Caco-2 (cell line): ENCODE measurements at places on chromosomes 5 and 9. TPM values are rescaled to one million over a fixed set of nuclear protein-coding genes. Genes with fewer than 3 reads are reported as not detected.

GRCh38 chr9:89427621-89428221, 70.2 kb downstream of the SEMA4D start:
- no peak for DNase-seq

- no peak for DNase-seq
Observed at GRCh38 chr5:68274847-68275651, 59.5 kb downstream of the PIK3R1 start.

DNA sequence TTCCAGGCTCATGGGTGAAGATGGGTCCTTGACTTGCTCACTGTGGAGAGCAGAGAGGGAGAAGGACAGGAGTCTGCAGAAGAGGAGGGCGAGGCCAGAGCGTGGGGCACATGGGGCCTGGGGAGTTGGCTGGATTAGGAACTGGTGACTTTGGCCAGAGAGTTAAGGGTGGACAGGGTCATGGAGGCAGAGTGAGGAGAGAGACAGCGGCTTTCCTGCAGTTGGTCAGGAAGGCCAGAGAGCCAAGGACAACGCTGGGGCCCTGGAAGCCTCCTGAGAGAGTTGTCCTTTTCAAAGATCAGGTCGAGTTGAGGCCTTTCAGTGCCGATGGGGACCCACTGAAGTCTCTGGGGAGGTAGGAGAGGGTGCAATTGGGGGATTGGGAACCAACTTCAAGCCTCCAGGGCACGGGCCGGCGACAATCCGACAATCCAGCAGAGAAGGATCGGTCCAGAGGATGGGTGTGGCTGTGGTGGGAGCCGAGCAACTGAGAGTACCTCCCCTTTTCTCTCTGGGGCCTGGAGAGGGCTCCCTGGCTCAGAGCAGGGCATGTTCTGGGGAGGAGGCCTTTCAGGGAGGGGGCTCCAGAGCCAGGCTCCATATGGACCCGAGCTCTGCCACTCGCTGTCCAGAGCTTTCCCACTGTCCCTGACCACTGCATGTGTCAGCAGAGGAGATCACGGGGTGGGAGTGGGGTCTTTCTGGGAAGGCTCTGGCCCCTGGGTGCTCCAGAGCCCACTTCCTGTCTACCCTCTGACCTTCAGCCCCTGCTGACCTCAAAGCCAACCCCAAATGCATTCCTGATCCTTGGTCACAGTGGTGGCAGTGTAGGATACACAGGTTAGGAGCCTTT, 7.5 kb upstream of the PHYHD1 start:
- DNase-seq = no peak

DNA sequence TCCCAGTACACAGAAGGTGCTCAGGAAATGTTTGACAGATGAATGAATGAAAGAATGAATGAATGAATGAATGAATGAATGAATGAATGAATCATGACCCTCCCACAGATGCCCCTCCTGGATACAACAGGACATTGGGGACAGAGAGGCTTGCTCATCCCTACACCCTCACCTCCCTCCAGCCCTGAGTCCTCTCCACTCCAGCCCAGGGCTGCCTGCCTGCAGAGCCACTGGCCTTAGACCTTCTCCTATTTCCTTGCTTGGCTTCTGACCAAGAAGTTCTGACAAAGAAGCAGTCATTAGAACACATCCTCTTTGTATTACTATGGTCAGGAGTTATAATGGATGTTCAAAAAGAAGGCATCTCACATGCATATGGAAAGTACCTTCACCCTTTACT, 240.7 kb upstream of the DAPK1 start:
- DNase-seq = no peak

GRCh38 chr9:84481231-84481630, 140.7 kb upstream of the SLC28A3 start:
- DNase-seq = no peak

Gene ADRA1B
- not detected in 2 replicates for total RNA-seq

GRCh38 chr5:75659791-75660450, 48.7 kb downstream of the ANKDD1B start:
- DNase-seq = no peak

DNA sequence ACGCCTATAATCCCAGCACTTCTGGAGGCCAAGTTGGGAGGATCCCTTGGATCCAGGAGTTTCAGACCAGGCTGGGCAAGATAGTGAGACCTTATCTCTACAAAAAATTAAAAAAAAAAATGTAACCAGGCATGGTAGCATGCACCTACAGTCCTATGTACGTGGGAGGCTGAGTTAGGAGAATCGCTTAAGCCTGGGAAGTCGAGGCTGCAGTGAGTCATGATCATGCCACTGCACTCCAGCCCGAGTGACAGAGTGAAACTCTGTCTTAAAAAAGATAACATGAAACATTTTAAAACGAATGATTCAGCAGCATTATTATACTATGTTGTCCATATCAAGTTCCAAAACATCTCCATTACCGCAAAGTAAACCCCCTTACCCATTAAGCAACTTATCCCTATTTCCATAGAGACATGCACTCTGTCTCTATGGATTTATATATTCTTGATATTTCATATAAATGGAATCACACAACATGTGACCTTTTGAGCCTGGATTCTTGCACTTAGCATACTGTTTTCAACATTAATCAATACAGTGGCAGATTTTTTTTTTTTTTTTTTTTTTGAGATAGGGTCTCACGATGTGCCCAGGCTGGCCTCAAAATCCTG, 56.9 kb upstream of the MTMR12 start:
- no peak for DNase-seq

DNA sequence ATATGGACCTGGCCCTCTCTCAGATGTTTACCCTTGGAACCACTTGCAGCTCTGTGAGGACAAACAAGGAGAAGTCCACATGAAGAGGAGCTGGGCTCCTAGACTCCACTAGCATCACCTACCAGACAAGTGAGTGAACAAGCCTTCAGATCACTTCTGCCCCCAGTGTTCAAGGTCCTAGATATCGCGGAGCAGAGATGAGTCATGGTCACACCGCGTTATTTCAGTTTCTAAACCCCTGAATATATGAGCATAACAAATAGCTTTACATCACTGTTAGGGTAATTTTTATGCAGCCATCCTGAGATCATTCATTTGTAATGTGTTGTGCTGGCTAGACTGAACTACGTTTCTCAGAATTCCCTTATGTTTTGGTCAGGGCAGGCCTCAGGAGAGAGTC, 77.0 kb upstream of the DAP start:
- DNase-seq = no peak

GRCh38 chr5:77486344-77486962, 5.7 kb downstream of the WDR41 start:
- no peak for DNase-seq

DNA sequence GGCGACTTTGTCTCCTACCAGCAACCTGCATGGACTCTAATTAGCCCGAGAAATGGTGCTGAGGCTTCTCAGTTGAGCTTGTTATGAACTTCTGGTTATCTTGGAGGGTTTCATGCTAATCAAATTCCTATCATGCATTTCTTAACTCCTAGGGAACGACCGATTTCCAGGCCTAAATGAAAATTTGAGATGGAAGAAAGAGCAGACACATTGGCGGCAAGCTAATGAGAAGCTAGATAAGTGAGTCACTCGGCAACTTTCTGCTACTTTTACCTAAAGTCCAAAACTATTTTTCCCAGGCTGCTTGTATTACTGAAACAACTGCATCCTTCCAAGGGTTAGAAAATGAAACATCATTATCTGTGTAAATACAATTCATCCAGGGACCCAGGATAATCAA, 207.2 kb downstream of the DOCK8 start:
- no peak for DNase-seq
